ENCODE measurements at places on chromosomes 6 and 20.

- DNase-seq, result no peak
Observed at GRCh38 chr6:157280157-157280556, 43.2 kb downstream of the TMEM242 start.

GRCh38 chr6:21560249-21560648 lies 33.3 kb upstream of the SOX4 start:
- no peak for DNase-seq

DNA sequence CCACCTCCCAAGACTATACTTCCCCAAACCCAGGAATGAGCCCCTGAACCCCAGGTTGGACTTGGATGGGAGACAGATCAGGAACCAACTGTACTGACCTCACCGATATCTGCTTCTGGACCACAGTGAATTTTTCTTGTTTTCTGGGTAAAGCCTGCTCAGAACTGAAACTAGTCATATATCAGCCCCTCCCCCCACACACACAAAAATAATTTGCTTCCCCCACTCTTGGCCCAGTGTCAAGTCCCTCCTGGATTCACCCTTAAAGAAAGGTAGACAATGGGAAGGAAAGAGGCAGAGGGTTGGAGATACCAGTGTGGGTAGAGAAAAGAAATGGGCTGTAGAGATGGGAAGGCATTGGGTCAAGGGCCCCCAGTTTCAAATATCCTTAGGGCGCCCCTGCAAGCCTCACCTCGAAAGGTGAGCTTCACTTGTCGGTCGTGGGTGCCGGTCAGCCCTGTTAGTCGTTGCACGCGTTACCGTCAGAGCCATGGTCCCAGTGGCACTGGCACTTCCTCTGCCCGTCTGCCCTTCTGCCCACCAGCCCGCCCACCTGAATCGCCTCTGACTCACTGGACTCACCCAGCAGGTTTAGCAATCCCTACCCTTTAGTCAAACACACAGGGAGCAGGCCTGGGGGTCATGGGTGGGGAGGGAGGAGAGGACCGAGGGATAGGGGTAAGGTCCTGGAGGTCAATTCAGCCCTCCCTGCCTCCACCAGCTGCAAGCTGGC lies 8.5 kb upstream of the SPAG4 start:
- no peak for DNase-seq

GRCh38 chr6:25640446-25640845 lies 11.6 kb upstream of the SCGN start:
- no peak for DNase-seq

DNA sequence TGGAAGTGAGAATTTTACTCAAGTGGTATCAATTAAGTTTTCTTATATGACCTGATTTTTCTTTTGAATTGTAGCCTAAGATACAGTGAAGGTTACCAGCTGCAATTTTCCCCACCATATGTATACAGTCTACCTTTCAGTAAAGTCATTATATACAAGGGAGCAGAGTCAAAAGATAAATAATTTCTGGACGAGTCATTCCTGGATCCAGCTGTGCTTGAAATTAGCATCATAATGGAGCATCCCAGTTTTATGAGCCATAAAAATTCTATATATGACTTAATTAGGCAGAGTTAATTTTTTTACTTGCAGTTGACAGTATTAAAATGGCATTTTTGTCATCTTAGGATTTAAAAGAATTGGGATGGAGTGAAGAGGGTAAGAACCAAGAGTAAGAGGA lies 1008.4 kb downstream of the PHF3 start:
- no peak for DNase-seq

DNA sequence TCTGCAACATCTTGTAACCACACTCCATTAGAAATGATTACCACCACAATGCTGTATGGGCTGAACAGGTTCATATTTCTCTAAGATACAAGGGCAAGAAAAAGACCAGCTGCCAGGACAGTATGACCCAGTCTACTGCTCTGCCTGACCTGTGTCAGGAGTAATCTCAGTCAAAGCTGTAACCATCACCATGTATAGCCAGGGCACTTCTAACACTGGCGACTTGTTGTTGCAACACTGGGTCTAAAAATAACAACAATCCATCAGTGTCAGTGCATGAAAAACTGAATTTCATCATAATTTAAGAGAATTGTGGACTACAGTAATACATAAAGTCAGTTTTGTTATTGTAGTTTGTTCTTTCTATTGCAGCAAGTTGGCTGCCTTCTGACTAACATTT lies 738.6 kb upstream of the ADGRB3 start:
- no peak for DNase-seq

- no peak for DNase-seq
Observed at GRCh38 chr6:155495011-155495768, 39.6 kb upstream of the NOX3 start.

DNA sequence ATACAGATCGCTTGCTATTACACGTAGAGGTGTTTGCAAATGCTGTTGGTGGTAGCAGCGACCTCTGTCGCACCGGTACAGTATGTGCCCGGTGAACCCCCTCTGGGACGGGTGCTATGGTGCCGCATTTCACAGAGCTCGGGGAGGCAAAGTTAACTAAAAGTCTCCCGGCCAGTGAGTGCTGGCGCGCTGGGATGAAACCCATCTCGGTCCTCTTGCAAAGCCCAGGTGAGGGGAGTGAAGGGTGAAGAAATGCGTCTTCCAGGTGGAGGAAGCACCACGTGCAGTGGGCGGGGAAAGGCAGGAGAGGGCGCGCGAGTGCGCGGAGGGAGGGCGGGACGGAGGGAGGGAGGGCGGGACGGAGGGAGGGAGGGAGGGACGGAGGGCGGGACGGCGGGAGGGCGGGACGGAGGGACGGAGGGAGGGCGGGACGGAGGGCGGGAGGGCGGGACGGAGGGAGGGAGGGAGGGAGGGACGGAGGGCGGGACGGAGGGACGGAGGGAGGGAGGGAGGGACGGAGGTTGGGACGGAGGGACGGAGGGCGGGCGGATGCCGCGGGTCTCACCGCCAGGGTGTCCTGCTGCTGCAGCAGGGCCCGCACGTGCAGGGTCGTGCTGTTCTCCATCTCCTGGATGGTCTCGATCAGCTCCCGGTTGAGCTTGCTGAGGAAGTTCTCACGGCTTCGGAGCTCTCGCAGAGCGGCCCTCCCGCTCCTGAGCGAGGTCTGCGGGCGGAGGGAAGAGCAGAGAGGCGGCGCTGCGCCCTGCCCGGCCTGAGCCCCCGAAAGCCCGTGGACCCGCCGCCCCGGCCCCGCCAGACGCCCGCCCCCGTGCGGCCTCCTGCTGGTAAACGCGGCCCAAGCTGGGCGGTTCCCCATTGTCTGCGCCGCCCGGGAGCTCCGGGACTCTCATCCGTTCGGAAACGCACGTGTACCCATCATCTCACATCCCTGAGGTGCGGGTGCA lies 11.7 kb downstream of the C20orf96 start:
- DNase-seq, result no peak

DNA sequence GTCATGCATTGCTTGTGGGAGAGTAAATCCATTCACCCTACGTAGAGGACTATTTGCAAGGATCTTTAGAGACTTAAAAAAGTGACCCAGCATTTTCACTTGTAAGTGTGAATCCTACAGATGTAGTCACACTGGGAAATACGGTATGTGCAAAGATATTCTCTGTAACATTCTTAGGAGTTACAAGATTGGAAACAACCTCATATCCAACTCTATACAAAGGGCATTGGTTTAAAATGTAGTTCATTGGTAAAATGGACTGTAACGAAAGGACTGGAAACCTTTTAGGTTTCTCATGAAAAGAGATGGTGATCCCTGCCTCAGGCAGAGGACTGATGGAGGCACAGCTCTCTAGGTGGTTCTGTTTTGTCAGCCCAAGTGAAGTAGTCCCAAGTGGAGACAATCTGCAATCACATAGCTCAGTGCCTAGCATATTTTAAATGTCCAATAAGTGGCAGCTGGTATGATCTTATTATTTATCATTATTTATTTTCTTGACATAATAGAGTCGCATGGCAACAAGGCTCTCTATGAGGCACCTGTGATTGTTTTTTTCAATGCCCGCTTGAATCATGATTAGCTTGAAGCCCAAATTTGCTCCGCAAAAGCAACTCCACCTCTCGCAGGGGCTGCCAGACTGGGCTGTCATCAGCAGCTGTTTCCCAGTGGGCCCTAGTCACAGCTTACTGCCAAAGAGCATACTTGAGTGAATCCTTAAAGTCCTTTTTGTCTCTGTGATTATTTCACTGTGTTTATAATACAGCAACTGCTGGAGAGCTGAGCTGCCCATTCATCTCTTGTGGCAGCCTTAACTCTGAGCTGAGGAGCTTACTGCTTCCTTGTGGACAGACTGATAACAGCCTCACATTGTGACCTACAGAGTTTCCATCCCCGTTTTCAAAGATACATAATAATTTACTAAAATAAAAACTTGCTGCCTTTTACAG lies 19.8 kb upstream of the ENPP1 start:
- no peak for DNase-seq

DNA sequence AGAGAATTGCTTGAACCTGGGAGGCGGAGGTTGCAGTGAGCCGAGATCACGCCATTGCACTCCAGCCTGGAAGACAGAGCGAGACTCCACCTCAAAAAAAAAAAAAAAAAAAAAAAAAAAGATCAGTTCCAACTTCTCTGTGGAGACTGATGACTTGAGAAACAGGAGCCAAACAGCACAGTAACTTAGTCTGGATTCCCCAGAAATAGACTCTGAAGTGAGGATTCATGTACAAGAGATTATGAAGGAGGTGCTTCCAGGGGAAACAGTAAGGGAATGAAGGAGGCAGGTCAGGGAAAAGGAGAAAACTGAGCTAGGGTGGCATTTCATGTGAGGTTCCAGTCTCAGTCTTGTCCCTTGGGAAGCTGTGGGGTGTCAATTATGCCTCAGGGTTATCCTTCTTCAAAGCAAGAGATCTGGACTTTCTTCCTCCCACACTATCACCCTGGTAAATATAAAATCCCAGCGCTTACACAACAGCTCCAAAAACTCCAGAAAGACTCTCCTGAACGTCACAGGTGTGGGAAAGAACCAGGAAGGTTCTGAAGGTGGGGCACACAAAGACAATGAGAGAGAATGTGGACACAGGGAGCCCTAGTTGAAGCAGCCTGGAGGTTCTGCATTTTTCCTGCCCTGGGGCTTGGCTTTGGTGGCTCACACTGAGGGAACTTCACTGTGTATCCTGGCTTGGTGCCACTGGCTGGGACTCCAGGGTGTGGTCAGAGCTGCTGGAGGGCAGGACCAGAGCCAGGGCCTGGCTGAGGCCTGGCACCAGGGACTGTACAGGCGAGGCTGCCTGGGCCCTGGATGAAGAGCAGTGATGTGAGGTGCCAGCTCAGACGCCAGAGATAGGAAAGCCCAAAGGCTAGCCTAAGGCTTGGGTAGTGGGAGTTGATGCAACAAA lies 46.8 kb downstream of the PCNA start:
- DNase-seq, result no peak

GRCh38 chr6:149508485-149508884 lies 23.7 kb upstream of the ZC3H12D start:
- no peak for DNase-seq

GRCh38 chr20:49945701-49946477 lies 9.7 kb downstream of the RNF114 start:
- no peak for DNase-seq
